ENCODE measurements at places on chromosomes 6 and 20.

DNA sequence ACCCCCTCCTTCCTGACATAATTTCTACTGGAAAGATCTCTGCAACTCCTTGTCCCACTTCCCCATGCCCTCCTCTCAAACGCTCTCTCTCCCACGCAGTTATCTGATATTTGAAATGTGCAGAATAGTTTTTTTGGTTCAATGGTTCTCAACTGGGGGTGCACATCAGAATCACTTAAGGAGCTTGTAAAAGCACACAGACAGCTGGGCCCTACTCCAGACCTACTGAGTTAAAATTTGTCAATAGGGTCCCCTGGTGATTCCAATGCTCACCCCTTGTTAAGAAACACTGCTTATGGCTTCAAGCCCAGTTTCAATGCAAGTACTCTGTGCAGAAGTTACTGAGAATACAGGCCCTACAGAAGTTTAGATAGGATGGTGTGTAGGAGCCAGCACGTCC is 45.2 kb upstream of the KCNK16 start:
- DNase-seq = no peak

GRCh38 chr6:114713690-114714089 is 370.9 kb upstream of the HS3ST5 start:
- DNase-seq = no peak

- DNase-seq = no peak
Observed at GRCh38 chr6:100099189-100100074, 105.4 kb upstream of the MCHR2 start.

DNA sequence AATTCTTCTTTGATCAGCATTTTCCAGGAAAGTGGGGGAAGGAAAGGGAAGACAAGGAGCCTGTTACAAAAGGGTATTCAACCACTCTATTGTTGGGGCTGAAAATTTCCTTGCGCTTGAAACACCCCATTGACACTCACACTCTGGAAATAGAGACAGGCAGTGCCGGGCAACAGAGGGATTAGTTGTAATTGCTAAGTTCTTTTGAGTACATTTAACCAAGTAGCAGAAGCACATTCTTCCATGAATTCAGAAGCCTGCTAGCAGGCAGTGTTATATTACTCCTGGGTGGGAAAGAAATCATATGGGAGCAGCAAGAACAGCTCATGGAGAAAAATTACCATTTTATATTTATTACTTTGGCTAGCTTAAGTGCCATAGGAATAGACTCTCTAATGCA is 745.5 kb downstream of the C6orf118 start:
- DNase-seq = no peak

- no peak for DNase-seq
Observed at GRCh38 chr6:117568831-117569410, 33.4 kb downstream of the GOPC start.

DNA sequence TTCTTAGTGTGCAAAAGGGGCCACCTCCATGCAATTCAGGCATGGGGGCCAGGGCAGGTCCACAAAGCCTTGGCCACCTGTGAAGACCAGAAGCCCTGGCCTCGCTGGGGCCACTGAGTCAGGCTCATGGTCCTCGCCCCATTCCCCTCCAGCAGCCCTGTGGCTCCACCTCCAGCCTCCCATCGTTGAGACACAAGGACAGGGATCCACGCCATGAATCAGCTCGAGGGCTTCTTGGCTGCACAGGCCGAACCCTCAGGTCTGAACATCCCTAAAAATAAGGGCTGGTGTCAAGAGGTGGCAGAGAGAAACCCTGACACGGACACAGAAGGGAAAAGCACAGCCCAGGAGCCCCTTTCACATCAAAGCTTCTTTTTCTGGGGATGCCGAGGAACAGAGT is 68.6 kb upstream of the QKI start:
- DNase-seq = no peak

GRCh38 chr20:57658833-57659516 is 38.7 kb upstream of the ZBP1 start:
- DNase-seq = peak; percentile 9

GRCh38 chr6:138160329-138161087 is 1.2 kb upstream of the ARFGEF3 start:
- DNase-seq = no peak

- no peak for DNase-seq
Observed at GRCh38 chr20:37808233-37809070, 94.5 kb upstream of the VSTM2L start.

- peak; percentile 73 for DNase-seq
Observed at GRCh38 chr6:38640216-38640909, 634 bp upstream of the BTBD9 start.

GRCh38 chr6:155171747-155172449 is 91.9 kb upstream of the CLDN20 start:
- DNase-seq = no peak

DNA sequence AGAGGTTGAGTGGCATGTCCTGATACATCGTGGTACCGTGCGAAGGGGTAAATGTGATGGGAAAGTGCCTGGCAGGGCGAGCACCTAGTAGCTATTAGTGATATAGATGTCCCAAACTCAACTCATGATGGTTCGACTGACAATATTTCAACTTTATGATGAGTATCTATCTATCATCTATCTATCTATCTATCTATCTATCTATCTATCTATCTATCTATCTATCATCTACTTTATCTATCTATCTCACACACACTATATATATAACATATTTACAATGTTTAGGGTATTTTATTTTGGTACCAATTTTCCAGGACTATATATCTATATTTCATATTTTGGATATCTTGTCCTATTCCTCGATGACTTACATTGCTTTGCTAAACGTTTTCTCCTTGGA is 5.5 kb downstream of the BCAS1 start:
- DNase-seq = no peak

- no peak for DNase-seq
Observed at GRCh38 chr6:25842526-25842925, 10.7 kb upstream of the SLC17A1 start.

DNA sequence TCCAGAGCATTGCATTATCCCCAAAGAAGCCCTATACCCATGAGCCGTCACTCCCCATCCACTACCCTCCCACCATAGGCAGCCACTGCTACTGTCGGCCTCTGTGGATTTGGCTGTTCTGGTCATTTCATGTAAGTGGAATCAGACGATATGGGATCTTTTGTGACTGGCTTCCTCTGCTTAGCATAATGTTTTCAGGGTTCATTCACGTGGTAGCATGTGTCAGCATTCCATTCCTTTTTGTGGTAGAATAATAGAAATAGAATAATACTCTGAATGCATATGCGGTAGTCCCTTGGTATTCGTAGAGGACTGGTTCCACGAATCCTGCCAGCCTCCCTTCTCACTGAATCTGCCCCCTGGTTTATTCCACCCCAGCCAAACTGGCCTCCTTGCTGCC is 402.6 kb upstream of the SULF2 start:
- DNase-seq = no peak

DNA sequence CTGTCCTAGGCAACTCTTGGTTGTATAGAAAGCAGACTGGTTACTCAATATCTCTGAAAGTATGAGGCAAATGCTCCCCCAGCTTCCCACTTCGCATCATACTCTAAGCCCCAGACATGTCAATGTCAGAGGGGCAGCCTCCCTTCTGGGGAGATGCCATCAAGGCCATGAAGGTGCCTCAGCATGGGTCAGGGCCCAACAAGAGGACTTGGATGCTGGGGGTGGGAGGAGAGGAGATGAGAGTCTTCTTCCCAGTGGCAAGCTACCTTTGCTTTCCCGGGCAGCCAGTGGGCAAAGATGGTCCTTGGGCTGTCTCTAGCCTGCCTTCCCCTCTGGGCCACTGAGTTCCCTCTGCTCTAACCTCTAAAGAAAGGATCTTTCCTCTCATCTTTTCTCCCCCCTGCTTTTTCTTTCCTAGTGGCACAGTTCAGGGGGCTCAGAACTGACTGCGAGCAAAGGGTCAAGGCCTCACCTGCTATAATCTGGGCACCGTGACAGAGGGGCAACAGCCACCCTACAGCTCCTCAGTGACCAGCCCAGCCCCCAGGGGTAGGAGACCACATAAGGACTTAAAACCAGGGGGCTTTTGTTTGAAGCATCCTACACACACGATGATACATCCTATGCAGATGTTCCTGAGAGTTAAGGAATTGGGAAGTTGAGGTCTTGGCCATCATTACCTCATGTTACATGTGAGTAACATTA is 26.2 kb downstream of the MOCS1 start:
- DNase-seq = no peak

DNA sequence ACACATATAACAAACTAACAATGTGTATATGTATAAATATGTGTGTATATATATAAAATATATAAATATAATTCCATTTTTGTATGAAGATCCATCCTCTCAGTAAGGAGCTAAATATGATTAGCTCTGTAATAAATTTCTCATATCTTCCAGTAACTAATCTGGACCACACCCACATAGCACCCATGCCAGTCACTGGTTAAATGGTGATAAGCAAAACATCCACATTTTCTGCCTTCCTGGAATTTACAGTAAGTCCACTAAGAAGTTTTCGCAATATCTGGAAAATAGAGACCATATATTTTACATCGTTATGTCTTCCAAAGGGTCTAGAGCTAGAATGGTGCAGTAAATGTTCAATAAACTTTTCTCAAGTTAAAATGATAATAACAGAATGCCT is 151.5 kb upstream of the STMND1 start:
- no peak for DNase-seq

DNA sequence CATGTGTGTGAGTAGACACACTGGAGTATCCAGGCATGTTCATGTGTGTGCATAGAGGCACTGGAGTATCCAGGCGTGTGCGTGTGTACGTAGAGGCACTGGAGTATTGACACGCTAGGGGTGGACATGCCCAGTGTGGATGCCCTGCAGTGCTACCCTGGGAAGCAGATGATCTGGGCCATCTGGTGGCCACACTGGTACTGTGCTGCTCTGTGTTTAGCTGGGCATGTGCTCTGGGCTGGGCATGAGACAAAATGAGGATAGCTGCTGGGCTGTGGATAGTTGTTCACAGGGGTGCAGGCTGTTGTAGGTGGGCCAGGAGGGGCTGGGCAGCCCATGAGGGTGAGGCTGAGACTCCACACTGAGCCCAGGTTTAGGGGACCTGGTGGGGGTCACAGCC is 24.0 kb upstream of the NPBWR2 start:
- no peak for DNase-seq

DNA sequence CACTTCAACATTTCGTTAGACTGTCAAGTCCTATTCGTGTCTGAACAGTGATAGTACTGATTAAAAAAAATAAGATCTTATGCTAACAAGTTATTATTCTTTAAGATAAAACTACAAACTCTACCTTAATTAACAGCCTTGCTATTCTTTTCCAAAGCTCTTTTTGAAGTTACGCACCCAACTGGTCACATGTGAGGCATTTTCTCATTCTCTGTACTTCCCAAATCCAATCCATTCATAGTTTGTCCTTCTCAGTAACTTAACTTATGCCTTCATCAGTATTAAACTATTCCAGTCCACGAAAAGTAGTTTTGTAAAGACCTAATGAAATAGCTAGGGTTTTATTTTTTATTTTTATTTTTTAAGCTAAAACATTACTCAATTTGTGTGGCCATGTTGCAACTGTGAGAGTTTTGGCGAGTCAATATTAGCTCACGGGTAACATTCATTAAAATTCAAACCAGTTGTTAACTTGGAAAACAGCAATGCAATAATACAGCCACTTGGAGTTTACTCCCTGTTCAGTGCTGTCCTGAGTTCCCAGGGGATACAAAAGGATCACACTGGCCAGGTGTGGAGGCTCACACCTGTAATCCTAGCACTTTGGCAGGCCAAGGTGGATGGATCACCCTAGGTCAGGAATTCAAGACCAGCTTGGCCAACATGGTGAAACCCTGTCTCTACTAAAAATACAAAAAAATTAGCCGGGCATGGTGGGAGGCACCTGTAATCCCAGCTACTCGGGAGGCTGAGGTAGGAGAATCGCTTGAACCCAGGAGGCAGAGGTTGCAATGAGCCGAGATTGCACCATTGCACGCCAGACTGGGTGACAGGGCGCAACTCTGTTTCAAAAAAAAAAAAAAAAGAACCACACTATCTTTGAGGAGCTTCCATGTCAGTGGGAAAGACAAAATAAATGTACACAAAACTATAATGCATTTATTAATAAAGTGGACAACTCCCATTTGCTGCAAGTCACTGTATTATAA is 27.9 kb upstream of the EEF1A1 start:
- DNase-seq = no peak

DNA sequence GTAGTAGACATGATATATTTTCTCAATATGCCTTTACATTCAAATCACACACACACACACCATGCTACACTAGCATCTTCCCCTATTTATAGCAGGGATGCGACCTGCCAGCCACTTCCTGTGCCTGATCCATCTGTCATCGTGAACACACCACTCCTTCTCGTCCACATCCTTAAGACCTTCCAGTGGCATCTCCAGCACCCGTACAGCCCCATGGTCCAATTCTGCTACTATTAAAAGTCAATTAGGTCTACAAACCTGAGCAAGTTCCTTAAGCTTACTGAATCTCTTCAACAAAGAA is 54.5 kb downstream of the KIF16B start:
- no peak for DNase-seq

DNA sequence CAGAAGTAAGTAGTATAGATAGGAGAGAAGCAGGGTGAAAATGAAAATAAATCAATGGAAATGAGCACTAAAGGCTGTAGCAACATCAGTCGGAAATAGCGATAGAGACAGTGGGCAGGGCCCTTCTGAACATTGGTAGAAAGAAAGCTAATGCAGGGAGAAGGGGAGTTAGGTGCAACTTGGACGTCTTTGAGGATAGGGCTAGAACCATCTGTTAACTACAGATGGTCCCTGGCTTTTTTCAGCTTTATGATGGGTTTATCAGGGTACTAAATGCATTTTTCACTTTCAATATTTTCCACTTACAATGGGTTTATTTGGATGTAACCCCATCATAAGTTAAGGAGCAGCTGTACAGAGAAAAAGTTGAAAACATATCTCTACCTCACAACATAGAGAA is 72.8 kb upstream of the CNR1 start:
- DNase-seq = no peak

- peak; percentile 73 for DNase-seq
Observed at GRCh38 chr6:27873021-27873940, 38.9 kb downstream of the OR2B2 start.

- DNase-seq = no peak
Observed at GRCh38 chr6:148502773-148503135, 160.1 kb downstream of the SASH1 start.

DNA sequence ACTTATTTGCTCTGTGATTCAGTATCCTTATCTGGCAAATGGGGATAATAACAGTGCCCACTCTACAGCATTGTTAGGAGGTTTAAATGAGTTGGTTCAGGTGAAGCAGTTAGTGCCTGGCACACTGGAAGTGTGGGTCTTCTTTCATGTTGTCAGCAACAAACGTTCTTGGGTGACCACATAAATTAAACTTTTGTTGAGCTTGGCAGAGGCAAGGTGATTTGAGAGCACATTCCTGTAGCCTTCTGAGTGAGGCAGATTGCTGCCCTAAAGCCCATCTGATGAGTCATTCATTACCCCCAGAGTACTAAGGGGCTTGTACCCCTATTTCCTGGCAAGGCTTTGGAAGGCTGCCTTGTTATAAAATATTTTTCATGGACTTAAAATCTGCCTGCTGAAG is 25.8 kb downstream of the SEC23B start:
- no peak for DNase-seq

All from WTC11 (cell line).